ENCODE measurements at places on chromosomes 6 and 20. TPM values are rescaled to one million over a fixed set of nuclear protein-coding genes. Genes with fewer than 3 reads are reported as not detected.
A peak's percentile ranks its signal among the peaks of the same experiment; 100 is the strongest.

Gene RBBP8NL
- polyA plus RNA-seq, result 4.8 TPM

DNA sequence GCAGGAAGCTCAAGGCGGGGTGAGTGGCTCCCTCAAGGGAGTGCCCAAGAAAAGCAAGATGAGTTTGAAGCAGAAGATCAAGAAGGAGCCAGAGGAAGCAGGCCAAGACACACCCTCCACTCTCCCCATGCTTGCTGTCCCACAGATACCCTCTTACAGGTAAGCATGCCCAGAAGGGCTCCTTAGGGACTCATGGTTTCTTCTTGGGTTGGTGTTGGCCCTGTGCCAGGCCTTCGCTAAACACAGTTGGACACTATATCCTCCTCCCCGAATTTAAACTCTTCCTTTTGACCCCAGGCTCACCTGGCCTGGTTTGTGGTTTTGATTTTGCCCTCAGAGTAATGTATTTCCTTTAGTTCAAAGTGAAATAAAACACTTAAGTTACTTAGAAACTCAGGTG is 5.1 kb downstream of the BRPF3 start:
- H3K27me3 ChIP-seq, result no peaks in the 10 kb centered on the region
- no peaks in the 10 kb centered on the region for H3K36me3 ChIP-seq
- no peak overlapping the region for H3K27ac ChIP-seq
- H3K4me3 ChIP-seq, result no peak overlapping the region
- DNase-seq, result no peak

Gene TULP1
- polyA plus RNA-seq, result not detected

Gene CNKSR3
- 7.6 TPM for polyA plus RNA-seq

GRCh38 chr6:28657769-28658465 is 132.2 kb downstream of the GPX5 start:
- H3K27me3 ChIP-seq, result peaks cover 68% of the 10 kb centered on the region
- DNase-seq, result peak; percentile 22
- peak overlapping the region; percentile 6 for H3K4me3 ChIP-seq

DNA sequence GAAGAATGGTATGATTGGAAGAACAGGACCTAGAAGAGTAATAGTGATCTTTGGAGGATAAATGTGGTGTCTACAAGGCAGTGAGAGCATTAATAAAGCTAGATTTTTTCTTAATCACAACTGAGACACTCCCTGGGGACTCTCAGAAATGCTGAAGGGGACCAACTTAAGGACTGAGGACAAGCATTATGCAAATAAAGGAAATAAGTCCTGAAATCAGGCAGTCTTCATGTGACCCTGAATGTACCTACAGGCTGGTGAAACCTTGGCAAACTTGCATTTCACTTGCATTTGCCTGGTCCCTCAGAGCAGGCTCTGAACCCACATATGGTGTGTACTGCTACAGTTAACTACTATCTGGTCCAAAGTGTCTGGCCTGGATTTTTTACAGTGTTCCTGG is 19.3 kb upstream of the TTK start:
- H3K27me3 ChIP-seq, result no peaks in the 10 kb centered on the region
- no peak for DNase-seq
- no peak overlapping the region for H3K27ac ChIP-seq
- H3K4me1 ChIP-seq, result no peaks in the 10 kb centered on the region
- no peaks in the 10 kb centered on the region for H3K36me3 ChIP-seq

Gene TAGAP
- polyA plus RNA-seq, result 0.42 TPM

Gene CCN5
- polyA plus RNA-seq, result 3.3 TPM

- no peaks in the 10 kb centered on the region for H3K4me1 ChIP-seq
- H3K4me3 ChIP-seq, result no peak overlapping the region
- no peaks in the 10 kb centered on the region for H3K36me3 ChIP-seq
- DNase-seq, result no peak
- no peaks in the 10 kb centered on the region for H3K27me3 ChIP-seq
These were observed 67.7 kb upstream of the GCM1 start for GRCh38 chr6:53216301-53216700.

DNA sequence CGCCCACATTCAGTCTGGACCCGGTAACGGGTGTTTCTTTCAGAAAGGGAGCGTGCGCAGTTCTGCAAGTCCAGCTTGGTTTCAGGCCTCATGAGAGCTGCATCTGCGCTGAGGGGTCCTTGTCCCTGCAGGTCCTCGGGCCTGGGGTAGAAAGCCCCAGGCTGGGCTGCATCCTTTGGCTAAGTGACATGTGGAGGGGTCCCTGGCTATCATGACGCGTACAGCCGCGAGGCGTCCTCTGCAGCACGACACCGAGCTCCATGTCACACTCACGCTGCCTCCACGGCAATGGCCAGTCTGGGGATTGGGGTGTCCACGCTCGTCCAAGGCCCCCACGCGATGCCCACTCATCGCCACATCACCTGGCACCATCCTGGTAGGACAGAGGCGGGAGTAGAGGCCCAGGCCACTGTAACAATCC is 1.7 kb upstream of the KIF25 start:
- no peaks in the 10 kb centered on the region for H3K36me3 ChIP-seq
- H3K4me3 ChIP-seq, result no peak overlapping the region
- no peaks in the 10 kb centered on the region for H3K27me3 ChIP-seq
- no peak overlapping the region for H3K27ac ChIP-seq

GRCh38 chr20:36153736-36154699 is 522 bp upstream of the EPB41L1 start:
- H3K27me3 ChIP-seq, result no peaks in the 10 kb centered on the region
- peak; percentile 91 for DNase-seq
- no peaks in the 10 kb centered on the region for H3K4me1 ChIP-seq
- H3K4me3 ChIP-seq, result peak overlapping the region; percentile 48
- no peaks in the 10 kb centered on the region for H3K36me3 ChIP-seq
- no peak overlapping the region for H3K27ac ChIP-seq

Gene SLC17A9
- 6.2 TPM for polyA plus RNA-seq

Measured in pancreas (tissue), 10 donors.